ENCODE measurements at places on chromosomes 7 and 10.

DNA sequence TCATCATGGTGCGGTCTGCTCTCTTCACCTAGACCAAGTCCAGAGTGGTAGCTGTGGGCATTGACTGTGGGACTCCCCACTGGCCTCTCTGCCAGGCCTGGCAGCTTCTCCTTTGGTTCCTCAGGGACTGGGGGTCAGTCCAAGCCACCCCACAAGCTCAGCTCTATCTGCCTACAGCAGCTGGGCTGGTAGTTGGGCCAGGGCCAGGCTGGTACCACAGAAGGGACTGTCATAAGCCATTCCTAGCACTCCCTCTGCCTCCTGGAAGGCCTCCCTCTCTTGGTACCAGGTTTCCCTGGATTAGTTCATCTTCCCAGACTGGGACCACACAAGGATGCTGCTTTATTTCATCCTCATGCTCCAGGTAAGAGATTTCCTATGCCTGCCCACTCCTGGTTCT is 24.2 kb upstream of the UNC5B start:
- no peak for DNase-seq

DNA sequence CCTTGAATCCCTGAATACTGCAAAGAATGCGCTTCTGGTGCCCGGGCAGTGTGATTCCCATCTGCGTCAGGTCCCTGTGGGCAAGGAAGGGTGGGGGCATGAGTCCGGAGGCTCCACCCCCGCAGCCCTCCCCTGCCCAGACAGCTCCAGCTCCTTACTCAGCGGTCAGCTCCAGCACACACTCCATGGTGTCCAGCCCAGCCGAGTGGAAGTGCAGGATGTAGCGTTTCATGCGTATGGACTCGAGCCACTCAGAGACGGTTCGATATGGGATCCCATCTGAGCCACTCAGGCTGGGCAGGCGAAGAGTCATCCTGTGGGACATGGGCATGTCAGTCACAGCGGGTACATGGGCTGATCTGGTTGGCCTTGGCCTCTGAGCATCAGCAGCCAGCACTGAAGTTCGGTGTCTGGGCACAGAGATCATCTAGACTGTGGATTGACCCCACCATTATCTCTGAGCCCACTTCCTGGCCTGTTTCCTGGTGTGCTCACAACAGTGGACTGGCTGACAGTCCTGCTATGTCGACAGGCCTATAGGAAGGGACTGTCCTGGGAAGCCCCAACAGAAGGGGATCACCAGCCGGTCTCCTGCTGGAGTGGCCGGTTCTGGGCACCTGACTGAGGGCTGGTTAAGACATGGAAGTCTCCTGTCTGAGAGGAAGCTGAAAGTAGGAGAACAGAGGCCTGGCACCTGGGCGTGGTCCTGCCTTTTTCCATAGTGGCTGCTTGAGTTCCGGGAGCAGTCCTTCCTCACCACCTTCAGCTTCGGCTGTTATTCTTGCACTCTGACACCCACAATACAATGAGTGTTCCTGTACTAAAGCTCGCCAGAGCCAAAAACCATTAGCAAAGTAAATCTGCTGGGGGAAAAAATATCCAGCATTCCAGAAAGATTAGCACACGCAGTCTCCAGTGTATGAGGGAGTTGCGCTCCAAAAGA is 10.6 kb downstream of the ZYX start:
- DNase-seq = no peak

- DNase-seq = no peak
These were observed 6.7 kb downstream of the NPSR1 start for GRCh38 chr7:34664755-34665154.

GRCh38 chr7:138459413-138460175 is 465 bp upstream of the TRIM24 start:
- DNase-seq = peak; percentile 77

- DNase-seq = no peak
These were observed 51.8 kb upstream of the SPOCK2 start for GRCh38 chr10:72140174-72140573.

GRCh38 chr10:86489071-86489810 is 32.4 kb downstream of the WAPL start:
- DNase-seq = no peak

- DNase-seq = no peak
These were observed 2.2 kb upstream of the WAC start for GRCh38 chr10:28530751-28531150.

DNA sequence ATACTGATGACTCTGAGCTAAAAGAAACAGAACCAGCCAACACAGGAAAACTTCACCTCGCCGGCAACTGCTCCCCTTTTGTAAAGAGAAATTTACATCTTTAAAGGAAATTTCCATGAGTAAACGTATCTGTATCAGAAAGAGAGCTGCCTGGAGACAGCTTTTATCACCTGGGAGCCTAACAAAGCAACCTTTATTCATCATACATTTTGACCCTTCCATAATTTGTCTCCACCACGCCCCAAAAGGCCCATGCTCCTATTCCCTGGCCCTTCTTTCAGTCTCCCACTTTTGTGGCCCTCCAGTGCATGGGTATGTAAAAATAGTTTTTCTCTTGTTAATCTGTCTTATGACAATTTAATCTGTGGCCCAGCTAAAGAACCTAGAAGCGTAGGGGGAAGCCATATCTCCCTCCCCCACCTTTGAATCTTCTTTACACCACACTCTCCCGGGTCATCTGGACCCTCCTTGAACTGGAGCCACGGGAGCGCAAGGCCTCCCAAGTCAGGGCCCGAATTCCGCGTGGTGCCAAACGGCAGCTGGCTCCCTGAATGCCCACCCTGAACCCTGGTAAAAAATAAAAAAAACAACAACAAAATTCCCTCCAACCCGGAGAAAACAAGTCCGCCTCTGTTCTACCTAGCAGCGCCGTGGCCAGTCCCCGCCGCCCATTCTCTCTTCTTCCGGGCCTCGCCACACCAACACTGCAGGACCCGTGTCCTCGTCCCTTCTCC is 15.4 kb upstream of the FKBP9 start:
- DNase-seq = no peak

DNA sequence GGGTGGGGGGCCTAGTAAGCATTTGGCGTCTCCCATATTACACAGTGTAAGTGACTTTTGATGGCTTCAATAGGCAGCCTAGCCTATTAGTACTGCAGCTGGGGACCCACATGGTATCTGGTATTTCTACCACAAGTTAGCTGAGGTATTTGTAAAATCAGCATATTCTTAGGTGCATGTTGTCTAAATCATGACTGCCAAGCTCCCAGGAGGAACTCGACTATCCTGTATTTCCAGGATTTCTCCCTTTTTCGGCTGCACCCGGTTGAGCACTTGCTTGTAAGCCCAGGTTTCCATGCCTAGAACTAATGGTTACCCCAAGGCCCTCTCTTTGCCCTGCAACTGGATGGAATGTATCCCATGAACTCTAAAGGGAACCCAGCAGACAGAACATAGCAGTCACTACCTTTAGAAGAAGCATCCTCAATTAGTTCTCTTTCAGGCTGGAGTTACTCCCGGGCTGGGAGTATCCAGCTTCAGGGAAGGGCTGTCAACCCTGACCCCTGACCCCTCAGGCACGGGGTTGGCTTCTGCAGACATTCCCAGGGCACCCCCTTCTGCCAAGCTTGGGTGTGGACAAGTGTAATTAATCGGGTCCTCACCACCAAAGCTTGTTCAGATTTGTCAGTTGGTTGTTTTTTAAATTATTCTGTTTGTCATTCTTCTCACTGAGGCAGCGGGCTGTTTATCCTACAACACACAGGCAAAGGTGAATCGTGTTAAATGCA is 90.3 kb upstream of the PARD3 start:
- DNase-seq = no peak

DNA sequence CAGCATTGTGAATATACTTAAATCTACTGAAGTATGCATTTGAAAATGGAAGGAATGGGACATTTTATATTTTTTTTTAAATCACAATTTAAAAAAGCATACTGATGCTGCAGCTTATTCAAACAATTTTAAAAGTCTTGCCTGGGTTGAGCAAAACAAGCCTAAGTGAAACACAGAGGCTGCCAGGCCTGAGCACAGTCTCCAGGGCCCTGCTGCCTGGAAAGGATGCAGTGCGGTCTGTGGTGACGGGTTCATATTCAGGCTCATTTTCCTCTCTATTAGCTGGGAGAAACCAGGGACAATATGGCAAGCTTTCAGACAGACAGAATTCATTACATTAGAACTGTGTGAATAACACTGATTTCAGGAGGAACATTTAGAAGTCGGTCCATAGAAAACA is 251.9 kb downstream of the COBL start:
- no peak for DNase-seq

DNA sequence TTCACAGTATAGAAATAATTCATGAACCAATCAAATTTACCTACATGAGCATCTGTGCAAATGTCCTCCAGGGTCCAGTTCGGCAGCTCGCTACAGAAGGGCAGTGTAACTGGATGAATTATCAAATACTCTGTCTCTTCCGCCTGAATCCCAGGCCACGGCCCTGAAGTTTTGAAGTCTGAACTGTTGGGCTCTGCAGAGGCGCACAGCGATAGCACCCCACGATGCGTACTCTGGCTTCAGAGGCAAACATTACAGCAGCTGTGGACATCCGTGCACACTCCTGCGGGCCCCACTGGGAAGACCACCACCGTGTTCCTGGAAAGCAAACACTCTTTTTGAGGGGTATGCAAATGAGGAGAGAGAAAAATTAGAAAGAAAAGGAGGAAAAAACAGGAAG is 259.8 kb upstream of the TCERG1L start:
- DNase-seq = no peak

DNA sequence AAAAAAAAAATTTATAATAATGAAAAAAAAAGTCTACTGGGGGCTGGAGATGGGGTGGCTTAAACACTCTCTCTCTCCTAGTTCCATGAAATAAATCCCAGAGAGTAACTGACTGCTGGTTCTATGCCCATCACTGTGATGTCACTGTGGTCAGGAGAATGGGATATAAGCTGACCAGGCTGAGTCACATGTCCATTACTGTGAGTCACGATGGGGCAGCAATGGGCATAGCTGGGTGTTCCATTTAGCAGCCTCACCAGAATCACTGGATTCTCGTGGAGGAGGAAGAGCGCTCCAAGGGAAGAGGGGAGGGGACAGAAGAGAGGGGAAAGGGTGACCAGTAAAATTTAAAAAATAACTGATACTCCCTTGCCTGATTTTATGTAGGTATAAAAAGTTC is 37.1 kb downstream of the MASTL start:
- DNase-seq = no peak

DNA sequence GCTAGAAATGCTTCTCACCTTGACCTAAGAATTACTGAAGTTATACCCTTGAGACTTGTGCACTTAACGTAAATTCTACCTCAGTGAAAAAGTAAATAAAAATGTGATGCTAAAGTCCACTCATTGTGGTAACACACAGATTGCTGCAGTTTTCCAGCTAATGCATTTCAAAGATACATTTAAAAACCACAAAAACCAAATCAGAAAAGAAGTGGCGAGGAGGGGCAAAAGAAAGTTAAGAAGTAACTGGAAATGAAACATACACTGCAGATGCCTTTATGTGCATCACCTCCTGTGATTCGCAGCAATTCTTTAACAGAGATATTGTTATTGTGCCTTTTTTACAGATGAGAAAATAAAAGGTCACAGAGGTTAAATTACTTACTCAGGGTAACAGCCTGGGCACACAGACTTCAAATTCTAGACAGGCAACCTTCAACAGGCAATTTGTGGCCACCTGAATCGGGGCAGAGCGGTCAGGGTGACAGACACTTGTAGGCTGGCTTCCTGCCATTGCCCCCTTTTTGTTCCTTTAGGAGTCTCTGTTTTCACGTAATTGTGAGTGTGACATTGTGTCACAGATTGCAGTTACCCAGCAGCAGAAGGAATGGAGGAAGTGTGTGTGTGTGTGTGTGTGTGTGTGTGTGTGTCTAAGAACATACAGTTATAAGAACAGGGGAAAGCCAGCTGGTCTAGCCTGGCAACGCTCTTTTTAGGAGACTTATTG is 1.9 kb downstream of the WIPF3 start:
- DNase-seq = no peak

- DNase-seq = no peak
These were observed 132.4 kb downstream of the GRM3 start for GRCh38 chr7:86776136-86776535.

DNA sequence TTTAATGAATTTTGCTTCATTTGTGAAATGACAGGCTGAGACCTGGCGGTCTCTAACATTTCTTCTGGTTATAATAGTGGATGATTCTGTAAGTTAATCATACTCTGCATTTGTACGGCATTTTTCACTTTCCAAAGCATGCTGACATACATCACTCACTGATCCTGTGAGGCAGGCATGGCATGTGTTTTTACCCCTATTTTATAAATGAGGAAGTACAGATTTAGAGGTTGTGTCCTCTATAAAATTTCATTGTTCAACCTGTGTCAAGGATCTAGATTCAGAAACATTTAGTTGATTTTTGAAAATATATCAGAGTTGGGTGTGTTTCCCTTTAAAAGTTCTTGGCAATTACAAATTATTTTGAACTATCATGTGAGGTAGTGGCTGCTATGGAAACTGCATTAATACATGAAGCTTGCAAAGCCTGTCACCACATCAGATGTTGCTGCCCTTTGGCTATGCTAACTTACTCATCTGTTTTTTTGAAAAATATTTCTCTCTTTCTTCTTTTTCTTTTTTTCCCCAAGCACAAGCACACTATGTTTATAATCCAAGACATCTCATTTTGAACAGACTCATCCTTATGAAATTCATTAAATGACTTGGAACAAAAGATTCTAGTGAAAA is 172.7 kb downstream of the GNAI1 start:
- DNase-seq = no peak

DNA sequence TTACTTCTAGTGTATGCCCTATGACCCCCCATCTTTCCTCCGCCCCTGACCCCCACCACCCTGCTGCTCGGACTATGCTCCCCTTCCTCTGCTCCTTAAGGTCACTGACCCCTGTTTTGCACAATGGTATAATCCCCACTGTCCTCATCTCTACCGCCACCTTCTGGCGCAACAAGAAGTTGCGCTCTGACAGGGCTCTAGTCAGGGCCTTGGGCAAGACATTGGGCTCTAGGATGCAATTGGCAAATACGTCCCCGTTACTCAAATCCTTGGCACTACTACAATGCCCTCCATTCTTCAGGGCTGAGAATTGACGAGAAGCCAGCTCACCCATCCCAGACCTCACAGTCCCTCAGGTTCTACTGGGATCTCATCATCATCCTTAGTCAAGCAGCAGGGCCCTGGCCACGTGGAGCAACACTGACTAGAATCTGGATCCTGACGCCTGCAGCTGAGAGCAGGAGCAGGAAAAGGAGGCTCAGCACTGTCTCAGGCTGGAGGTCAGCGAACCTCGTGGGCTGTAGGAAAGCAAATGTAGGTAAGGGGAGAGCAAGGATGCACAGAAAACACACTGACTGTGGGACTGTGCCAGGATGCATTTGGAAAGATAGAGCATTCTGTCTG is 10.6 kb downstream of the LRIT2 start:
- no peak for DNase-seq

- no peak for DNase-seq
These were observed 98.6 kb downstream of the ARID5B start for GRCh38 chr10:62000037-62000603.

All from D721Med (cell line).